Cardiac ventricle fibroblast (primary cell): ENCODE measurements at places on chromosomes 13 and 19. TPM values are rescaled to one million over a fixed set of nuclear protein-coding genes. Genes with fewer than 3 reads are reported as not detected.

The NCAN gene
- total RNA-seq: not detected in 2 replicates

The PRTN3 gene
- total RNA-seq: not detected in 2 replicates

The ZNF429 gene
- total RNA-seq: 4.0 and 7.1 TPM in 2 replicates

The APC2 gene
- 0.12 and 0.20 TPM in 2 replicates for total RNA-seq

The YJEFN3 gene
- 0.15 and 0.25 TPM in 2 replicates for total RNA-seq

The NANOS3 gene
- not detected in 2 replicates for total RNA-seq

The KIRREL2 gene
- 0.19 TPM in 1 of 2 replicates, not detected in the other for total RNA-seq

The TJP3 gene
- not detected in 2 replicates for total RNA-seq

The KIR3DL3 gene
- total RNA-seq: not detected in 2 replicates

The PDX1 gene
- not detected in 2 replicates for total RNA-seq

The CLDN10 gene
- total RNA-seq: not detected in 2 replicates

The RFPL4AL1 gene
- total RNA-seq: not detected in 2 replicates

The ZNF529 gene
- total RNA-seq: 7.4 and 8.0 TPM in 2 replicates

The ASF1B gene
- 3.7 and 6.3 TPM in 2 replicates for total RNA-seq

The ELANE gene
- total RNA-seq: 4.6 and 5.4 TPM in 2 replicates

The RPL36 gene
- 1,291 and 1,389 TPM in 2 replicates for total RNA-seq

The ADGRE1 gene
- total RNA-seq: not detected in 2 replicates

The FCGBP gene
- total RNA-seq: 4.6 and 4.9 TPM in 2 replicates

The TPTE2 gene
- not detected in 2 replicates for total RNA-seq

The CEBPA gene
- 5.7 and 8.1 TPM in 2 replicates for total RNA-seq

The NLRP7 gene
- total RNA-seq: not detected in 2 replicates

The C19orf67 gene
- not detected in 2 replicates for total RNA-seq

The ZNF331 gene
- 6.0 and 10.4 TPM in 2 replicates for total RNA-seq

The FXYD5 gene
- 61.2 and 76.9 TPM in 2 replicates for total RNA-seq

The GAPDHS gene
- total RNA-seq: not detected in 2 replicates

The ZNF723 gene
- total RNA-seq: not detected in 2 replicates

The ZNF667 gene
- total RNA-seq: 6.2 and 8.8 TPM in 2 replicates

The CYP2A13 gene
- total RNA-seq: not detected in 2 replicates

The TARM1 gene
- not detected in 2 replicates for total RNA-seq

The AKAP11 gene
- 19.8 and 22.9 TPM in 2 replicates for total RNA-seq

The TMEM238 gene
- 0.19 and 0.83 TPM in 2 replicates for total RNA-seq

The SLC25A41 gene
- total RNA-seq: not detected in 2 replicates

The ACER1 gene
- not detected in 2 replicates for total RNA-seq

The APOC4 gene
- total RNA-seq: not detected in 2 replicates

The CEACAM4 gene
- not detected in 2 replicates for total RNA-seq

The POSTN gene
- total RNA-seq: 186 and 191 TPM in 2 replicates

The ESD gene
- total RNA-seq: 116 and 117 TPM in 2 replicates

The SLC7A10 gene
- total RNA-seq: 0.44 and 1.00 TPM in 2 replicates

The ZNF345 gene
- 2.7 and 5.5 TPM in 2 replicates for total RNA-seq

The ATP11A gene
- 13.5 and 18.1 TPM in 2 replicates for total RNA-seq

The ZNF284 gene
- total RNA-seq: 1.9 and 2.2 TPM in 2 replicates

The DPF1 gene
- 0.24 TPM in 1 of 2 replicates, not detected in the other for total RNA-seq

The C19orf33 gene
- total RNA-seq: not detected in 2 replicates

The RDH8 gene
- total RNA-seq: not detected in 2 replicates

The HCN2 gene
- 2.5 and 2.7 TPM in 2 replicates for total RNA-seq

The CYP4F8 gene
- not detected in 2 replicates for total RNA-seq
